ENCODE measurements at places on chromosomes 2 and 18.

DNA sequence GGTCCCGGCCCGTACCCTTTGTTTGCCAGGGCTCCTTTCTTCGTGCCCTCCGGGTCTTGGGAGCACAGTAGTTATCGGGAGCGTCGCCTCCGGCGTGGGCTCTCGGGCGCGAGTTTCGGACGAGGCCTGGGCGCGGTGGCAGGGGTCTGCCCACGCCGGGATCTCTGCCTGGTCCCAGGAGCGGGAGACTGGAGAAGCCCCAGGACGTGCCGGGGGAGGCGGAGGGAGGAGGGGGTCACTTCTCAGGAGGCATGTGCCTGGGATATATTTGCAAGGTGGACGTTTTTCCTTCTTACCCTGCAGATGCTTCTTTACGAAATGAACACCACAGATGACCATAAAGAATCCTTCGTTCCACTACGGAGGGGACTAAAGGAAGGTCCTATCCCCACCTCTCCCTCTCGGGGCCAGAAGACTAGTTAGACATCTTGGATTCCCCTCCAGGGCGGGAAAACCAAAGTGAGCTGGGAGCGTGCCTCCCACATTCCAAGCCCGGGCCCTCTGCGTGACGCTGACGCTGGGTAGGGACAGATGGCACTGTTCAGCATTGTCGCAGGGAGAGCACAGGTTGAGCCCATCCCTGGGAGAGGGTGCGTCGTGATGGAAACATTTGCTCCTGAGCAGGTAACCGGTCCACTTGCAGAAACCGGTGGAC lies 483 bp upstream of the FHL2 start:
- no peak for DNase-seq

DNA sequence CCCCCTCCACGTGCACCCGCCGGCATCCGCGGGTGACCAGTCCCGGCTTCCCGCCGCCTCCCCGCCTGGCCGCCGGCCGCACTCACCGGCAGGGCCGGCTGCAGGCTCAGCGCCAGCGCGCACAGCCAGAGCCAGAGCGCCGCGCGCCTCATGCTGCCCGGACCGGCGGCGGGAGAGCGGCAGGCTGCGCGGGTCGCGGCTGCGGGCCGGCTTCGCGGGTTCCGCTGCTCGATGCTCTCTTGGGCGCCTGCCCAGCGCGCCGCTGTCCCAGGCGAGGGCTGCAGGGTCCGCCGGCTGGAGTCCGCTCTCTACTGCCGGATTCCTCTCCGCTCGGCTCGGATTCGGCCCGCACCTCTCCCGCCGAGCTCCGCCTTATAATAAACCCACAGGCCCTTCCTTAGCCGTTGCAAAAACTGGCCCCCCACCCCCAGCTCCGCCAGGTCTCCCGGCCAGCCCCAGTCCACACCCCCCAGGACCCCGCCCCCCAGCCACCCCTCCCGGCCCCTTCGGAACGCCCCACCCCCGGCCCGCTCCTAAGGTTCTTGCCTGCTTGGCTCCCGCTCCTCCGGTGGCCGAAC lies at the start of gene SDC1:
Gene SDC1, minus strand, starts transcription at position 415 of the 578 bp plus-strand sequence. Its CDS starts 263 bp downstream, at position 152.
- peak; percentile 68 for DNase-seq

GRCh38 chr18:58100154-58100553 lies 56.1 kb downstream of the NEDD4L start:
- no peak for DNase-seq

GRCh38 chr2:219362524-219363164 lies 25.1 kb downstream of the DNPEP start:
- DNase-seq: no peak

DNA sequence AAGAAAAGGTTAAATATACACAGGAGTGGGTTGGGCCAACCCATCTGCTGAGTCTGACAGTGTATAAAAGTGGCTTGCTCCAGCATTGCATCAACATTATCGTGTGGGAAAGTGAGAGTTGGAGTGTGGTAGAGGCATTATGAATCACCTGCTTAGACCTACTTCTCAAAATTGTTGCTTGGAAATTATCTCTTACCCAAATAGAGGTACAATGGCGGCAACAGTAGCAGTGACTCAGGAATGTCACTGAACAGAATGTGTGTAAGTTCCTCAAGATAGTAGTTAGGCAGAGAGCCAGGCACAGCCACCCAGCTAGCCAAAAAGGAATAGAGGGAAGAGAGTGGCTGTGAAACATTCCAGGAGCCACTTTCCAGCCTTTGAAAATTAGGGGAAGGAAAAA lies 616.0 kb downstream of the NUP35 start:
- DNase-seq: no peak

GRCh38 chr2:9965119-9965822 lies 13.8 kb downstream of the GRHL1 start:
- no peak for DNase-seq

- DNase-seq: no peak
Measured at GRCh38 chr18:62525608-62526007, 2.8 kb downstream of the ZCCHC2 start.

GRCh38 chr2:112920923-112921532 lies 10.1 kb downstream of the IL37 start:
- DNase-seq: no peak

DNA sequence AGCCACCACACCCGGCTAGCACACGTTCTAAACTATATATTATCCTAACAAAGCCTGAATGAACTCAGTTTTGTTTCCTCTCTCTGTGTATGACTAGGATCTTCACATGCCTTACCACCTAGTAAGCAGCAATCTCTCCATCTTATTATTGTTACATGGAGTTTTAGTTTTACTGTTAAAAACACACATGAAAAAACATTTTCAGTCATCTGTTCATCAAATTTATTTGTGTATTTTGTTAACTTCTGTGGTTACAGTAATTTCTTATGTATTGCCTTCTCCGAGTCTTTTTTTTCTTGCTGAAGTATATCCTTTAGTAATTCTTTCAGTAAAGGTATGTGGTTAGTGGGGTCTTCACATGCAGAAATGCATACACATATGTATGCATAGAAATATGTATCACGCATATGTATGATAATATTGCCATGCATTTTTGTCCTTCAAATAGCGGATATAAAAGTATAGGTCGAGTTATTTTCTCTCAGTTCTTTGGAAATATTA lies 31.4 kb downstream of the ANO7 start:
- DNase-seq: no peak

GRCh38 chr18:37396971-37397720 lies 168.5 kb downstream of the CELF4 start:
- peak; percentile 30 for DNase-seq
